ENCODE measurements at places on chromosomes 12 and 14.

- no peak for DNase-seq
Observed at GRCh38 chr12:127928615-127929571, 338.1 kb upstream of the TMEM132C start.

DNA sequence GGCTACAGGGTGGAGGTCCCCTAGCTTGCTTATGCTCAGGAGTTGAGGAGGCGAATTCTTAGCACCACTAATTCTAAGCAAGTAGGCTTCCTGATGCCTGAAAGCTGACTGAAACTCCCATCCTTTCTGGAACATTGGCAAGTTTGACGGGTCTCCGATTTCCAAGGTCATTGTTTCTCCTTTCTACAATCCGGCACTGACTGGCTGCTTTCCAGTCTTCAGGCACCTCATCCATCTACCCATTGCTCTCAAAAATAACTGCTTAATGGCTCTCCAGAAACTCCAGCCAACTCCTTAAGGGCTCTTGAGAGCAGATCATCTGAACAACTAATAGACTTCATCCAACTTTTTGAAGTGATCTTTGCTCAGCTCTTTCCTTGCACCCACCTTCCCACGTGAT, 13.3 kb downstream of the REM2 start:
- DNase-seq: no peak

- DNase-seq: no peak
Observed at GRCh38 chr12:53414756-53415417, 8.8 kb upstream of the AMHR2 start.

DNA sequence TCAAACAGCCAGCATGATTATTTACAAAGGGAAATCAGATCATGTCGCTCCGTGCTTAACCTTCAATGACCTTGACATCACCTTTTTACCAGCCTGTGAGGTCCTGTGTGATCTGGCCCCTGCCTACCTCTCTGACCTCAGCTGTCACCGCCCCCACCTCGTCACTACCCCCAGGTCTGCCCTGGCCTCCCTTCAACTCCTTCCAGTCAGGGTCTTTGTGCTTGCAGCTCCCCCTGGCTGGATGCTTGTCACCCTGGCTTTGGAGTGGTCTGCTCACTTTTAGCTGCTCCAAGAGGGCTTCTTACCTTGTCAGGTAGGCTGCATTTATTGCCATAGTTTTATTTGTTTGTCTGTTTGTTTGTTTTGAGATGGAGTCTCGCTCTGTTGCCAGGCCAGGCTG, 8.2 kb upstream of the MAX start:
- no peak for DNase-seq
